Caudate nucleus (tissue), 63 donors: ENCODE measurements at places on chromosomes 5 and 9.

DNA sequence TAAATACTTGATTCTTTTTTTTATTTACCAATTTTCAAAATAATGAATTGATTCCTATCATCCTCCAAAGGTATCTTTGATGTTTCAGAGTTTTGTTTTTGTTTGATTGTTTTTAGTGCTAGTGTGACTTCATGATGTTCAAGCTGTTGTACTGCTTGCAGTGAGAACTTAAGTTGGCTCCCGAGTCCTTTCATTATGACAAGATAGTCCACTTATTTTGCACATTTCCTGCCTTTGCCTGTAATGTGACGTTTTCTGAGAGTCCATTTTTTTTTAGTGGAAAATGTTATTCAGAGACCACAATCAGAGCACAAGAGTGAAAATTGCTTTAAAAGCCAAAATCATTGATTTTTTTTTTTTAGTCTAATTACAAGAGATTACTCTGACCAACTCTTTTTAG lies 60.1 kb upstream of the FCHO2 start:
- DNase-seq, result no peak

DNA sequence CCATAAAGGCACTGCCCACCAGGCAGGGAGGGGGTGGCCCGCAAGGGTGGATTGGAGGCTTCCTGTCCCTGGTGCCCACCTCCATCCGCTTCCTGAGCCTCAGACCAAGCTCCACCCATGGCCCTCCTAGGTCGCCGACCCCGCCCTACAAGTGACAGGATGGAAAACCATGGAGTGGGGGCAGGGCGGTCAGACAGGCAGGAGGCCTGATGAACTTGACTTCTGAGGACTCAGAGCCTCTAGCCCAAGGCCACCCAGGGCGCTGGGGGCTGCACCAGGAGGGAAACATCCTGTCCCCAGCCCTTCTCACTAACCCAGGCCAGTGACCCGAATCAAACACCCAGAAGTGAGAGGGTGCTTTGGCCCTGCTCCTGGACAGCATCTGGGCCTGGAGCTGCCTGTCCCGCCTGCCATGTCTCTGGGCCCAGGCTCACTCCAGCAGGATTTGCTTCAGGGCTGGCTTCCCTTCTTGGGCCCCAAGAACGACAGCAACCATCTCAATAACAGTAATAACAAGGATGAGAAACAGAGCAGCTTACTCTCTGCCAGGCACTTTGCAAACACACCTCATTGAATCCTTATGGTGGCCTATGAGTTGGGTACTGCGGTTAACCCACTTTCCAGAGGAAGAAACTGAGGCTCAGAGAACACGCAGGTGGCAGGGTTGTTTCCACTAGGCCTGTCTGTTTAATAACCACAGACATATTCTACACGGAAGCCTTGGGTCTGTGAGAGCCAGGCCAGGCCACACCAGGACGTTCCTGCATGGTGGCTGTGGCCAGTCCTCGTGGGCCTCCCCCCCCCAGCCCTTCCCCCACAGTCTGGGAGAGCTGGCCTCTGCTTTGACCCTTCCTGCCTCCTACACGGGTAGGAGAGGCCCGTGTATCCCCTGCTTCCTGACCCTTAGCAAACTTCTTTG lies 4.4 kb upstream of the ST6GALNAC6 start:
- DNase-seq, result no peak

- DNase-seq, result no peak
These were observed 94.3 kb downstream of the DAP start for GRCh38 chr5:10666531-10667299.

DNA sequence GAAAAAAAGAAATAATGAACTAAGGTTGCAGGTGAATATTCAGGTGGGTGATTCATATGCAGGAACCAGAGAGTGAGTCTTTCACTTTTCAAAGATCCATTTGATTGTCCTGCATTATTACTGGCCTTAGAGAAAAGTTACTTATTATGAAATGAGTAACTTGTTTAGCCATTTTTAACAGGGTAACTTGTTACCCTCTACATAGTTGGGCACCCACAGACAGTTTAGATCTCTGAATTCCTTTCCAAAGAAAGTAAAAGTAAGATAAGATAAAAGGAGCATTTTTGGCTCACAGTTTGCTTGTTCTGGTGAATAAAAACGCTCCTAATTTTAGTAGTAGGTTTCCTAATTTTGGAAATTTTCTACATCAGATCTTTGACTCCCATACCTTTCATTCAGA lies 54.1 kb upstream of the DAB2 start:
- no peak for DNase-seq

DNA sequence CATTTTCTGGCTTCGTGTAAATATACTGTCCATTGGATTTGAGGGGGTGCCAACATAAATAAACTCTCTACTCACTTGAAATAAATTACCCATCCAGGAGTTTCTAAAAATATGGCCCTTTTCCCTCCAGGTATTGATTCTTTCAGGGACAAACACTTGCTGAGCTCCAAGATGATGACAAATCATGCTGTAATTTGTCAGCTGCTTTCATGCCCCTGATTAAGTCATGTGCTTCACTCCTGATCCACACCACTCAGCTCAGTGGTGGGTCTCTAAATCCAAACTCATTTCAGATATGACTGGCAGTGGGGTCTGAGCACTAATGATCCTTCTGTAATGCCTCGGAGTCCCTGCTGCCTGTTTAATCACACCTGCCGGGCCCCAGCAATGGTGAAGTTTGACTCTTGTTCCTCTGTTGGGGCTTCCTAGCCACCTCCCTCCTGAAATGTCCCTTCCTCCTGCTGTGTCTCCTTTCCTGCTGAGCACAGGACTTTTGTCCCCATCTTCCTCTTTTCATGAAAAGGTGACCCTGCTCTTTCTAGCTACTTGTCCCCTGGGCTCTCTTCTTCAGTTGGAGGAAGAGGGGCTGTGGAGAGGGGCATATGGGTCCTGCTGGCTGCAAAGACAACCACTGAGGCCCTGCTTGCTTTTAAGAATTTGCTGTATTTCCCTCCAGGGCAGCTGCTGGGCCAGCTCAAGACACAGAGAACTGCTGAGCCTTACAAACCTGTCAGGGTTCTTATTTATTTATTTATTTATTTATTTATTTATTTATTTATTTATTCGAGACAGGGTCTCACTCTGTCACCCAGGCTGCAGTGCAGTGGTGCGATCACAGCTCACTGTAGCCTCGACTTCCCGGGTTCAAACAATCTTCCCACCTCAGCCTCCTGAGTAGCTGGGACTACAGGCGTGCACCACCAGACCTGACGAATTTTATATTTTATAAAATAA lies 200.0 kb downstream of the ATP10B start:
- DNase-seq, result no peak

DNA sequence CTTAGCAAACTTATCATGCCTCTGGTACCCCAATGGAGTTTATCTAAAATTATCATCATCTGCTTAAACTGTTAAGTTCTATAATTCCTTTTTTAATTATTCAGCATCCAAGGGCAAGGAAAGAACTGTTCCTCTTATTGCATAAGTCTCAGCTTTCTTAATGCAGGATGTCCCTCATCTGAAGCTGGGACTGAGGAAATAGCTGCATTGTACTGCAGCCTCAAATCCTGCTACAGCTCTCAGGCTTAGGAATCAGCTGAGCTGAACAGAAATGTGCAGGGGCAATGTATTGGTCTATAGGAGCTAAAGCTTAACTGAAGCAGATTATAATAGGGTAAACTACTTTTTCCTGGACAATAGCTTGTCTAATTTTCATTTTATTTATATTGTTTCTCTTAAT lies 48.0 kb downstream of the HAPLN1 start:
- DNase-seq, result no peak

DNA sequence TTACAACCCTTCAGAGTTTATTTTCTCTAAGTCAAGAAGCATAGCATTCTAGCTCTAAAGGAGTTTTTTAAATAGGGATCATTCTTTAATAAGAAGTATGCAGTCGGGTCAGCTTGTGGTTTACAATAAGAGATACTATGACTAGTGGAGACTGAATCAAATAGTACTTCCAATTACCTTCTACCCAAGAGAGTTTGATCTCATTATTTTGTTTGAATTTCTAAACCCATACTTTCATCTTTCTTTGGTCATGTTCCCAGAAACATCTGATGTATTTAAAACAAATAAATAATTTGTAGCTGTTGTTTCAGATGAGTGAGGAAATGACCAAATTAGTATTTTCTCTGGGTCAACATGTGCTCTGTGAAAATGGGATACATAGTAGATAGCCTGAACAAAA lies 160.2 kb upstream of the CDH6 start:
- DNase-seq, result no peak

DNA sequence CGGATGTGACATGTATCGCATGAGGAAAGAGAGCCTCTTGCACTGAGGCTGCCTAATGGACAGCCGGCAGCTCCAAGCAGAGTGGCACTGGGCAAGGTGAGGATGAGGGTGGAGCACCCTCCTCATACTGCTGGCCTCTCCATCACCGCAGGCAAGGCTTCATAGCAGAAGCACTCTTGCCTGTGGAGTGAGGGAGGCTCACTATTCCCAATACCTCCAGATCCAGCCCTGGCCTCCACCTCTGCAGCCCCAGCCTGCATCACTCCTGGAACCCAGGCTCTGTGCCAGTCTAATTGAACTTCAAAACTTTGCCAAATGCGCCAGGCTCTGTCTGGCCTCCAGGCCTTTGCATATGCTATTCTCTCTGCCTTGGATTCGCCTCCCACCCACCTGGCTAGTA lies 29.7 kb upstream of the ARAP3 start:
- DNase-seq, result no peak

DNA sequence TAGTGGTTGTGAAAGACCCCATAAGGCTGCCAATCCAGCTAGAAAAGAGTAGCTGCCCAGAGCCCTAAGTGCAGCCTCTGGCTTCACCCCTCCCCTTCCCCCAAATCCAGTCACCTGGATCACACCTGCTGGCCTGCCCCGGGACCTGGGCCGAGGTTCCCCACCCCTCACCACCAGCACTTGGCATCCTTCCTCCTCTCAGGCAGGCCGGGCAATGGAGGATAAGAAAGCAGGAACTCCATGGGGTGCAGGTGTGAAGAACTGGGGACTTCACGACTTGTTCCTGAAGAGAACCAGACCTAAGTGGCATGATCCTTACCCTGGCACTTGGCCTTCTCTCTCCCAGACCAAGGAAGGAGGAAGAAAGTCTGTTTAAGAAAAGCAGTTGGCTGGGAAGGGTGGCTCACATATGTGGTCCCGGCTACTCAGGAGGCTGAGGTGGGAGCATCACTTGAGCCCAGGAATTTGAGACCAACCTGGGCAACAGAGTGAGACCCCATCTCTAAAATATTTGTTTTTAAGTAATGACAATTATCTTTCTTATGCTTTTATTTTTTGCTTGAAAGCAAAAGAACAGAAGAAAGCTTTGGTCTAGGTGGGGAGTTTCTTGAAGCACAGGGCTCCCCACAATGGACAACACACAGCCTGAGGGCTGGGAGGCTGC lies 131.1 kb downstream of the PAX5 start:
- no peak for DNase-seq

- no peak for DNase-seq
These were observed 4.2 kb downstream of the PAM start for GRCh38 chr5:102759289-102759688.
